ENCODE measurements at places on chromosomes 11 and 22. TPM values are rescaled to one million over a fixed set of nuclear protein-coding genes. Genes with fewer than 3 reads are reported as not detected.

- no peak for DNase-seq
- H3K36me3 ChIP-seq: peaks cover 8% of the 10 kb centered on the region
- peak overlapping the region; percentile 74 for H3K27ac ChIP-seq
Measured at GRCh38 chr22:31951194-31952093, 7.1 kb downstream of the YWHAH start.

DNA sequence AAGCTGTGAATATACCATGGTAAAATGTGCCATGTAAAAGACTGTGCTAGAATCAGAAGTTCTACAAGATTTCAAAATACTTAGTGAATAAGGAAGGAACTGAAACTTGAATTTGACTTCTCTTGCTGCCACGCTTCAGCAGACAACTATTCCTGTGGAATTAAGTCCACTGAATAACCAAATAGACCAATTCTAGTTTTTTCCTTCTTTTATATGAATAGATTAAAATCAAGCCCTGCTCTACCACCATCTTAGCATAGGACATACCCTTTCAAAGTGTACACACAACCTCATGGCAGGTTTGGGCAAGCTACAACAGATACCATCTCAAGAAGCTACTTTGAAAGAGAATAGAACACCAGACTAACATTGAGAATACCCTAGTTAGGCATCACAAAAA lies 23.4 kb upstream of the CLNS1A start:
- no peak overlapping the region for H3K27ac ChIP-seq
- H3K4me3 ChIP-seq: no peak overlapping the region
- H3K36me3 ChIP-seq: peaks cover 4% of the 10 kb centered on the region
- no peaks in the 10 kb centered on the region for H3K4me1 ChIP-seq

Gene TMEM151A
- 0.57 TPM for total RNA-seq

GRCh38 chr11:11020747-11021149 lies 162.9 kb upstream of the ZBED5 start:
- no peak overlapping the region for H3K4me3 ChIP-seq
- H3K4me1 ChIP-seq: no peaks in the 10 kb centered on the region
- no peak overlapping the region for H3K27ac ChIP-seq
- no peak for DNase-seq
- H3K27me3 ChIP-seq: no peaks in the 10 kb centered on the region

DNA sequence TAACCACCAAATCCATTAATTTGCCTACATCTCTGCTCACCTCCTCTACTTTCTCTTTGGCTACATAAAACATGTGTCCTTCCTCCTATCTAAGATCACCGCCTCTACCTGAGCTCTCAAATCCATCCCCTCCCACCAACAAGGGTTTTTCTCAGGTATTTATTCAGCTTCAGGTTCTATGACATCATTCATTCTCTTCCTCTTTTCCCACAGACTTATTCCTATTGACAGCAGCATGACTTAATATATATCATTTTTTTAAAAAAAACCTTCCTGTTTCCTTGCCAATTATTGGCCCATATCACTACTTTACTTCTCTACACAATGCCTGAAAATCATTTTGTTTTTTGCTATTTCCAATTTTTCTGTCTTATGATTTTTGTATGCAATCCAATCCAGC lies 4.4 kb downstream of the CASP12 start:
- no peak overlapping the region for H3K27ac ChIP-seq
- H3K4me3 ChIP-seq: no peak overlapping the region
- no peaks in the 10 kb centered on the region for H3K27me3 ChIP-seq
- H3K4me1 ChIP-seq: peaks cover 36% of the 10 kb centered on the region

Gene ABCC8
- 0.63 TPM for total RNA-seq

DNA sequence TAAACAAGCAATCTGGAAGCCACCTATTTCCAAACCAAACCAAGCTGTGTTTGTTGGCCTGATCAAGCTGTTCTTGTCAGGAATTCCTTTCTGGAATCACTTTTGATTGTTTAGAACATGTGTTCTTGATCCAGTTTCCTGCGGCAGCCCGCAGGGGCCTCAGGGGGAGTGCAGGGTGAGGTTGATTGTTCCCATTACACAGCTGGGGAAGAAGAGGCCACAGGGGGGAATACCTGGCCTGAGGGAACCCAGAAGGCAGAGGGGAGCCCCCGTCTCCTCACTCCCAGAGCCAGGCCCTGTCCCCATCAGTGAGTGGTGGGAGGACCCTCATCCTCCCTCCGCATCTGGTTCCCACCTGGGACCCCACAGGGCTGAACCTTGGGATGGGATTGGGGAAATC lies 4.2 kb downstream of the MRGPRD start:
- DNase-seq: no peak
- no peak overlapping the region for H3K4me3 ChIP-seq
- H3K27me3 ChIP-seq: no peaks in the 10 kb centered on the region
- H3K27ac ChIP-seq: no peak overlapping the region
- peaks cover 11% of the 10 kb centered on the region for H3K4me1 ChIP-seq

DNA sequence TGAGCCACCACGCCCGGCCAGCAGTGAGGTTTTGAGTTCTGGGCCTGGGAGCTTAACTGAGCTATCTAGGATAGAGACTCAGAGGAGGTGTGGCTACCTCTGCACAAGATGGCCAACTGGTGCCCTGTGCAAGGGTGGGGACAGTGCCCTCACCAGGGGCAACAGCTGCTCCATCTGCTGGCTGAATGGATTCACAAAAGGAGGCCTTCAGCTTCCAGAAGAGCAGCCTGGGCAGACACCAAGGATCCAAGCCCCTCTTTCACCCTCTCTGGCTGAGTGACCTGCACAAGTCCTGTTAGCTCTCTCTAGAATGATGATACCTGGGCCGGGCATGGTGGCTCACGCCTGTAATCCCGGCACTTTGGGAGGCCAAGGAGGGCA lies 33.5 kb upstream of the BAIAP2L2 start:
- no peak for DNase-seq
- H3K27ac ChIP-seq: no peak overlapping the region
- H3K4me1 ChIP-seq: no peaks in the 10 kb centered on the region
- H3K36me3 ChIP-seq: peaks cover 27% of the 10 kb centered on the region
- no peaks in the 10 kb centered on the region for H3K27me3 ChIP-seq

Gene KBTBD3
- total RNA-seq: 3.6 TPM

DNA sequence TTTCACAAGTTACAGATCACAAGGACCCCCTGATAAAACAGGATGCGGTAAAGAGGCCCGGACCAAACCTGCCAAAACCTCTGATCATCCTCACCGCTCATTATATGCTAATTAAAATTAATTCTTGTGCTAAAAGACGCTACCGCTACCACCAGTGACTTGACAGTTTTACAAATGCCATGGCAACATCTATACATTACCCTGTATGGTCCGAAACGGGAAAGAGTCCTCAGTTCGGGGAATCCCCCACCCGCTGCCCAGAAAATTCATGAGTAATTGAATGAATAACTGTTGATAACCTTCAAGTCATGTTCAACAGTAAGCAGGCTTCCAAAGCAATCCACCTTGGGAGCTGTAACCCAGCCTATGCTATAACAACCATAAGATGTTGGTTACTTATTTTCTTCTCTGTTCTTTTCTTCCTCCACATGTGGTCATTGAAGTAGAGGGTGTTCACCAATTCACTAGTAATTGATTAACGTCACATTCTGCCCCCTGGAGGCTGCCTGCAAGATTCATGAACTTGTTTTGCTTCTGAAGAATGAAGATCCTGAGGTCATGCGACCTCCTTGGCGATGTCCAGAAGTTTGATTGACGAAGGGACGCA lies 20.6 kb downstream of the APOBEC3H start:
- no peaks in the 10 kb centered on the region for H3K4me1 ChIP-seq
- no peaks in the 10 kb centered on the region for H3K27me3 ChIP-seq
- no peak for DNase-seq
- H3K36me3 ChIP-seq: no peaks in the 10 kb centered on the region
- no peak overlapping the region for H3K27ac ChIP-seq

Gene THRSP
- not detected for total RNA-seq

GRCh38 chr11:10504490-10504889 lies 36.5 kb downstream of the RNF141 start:
- no peak overlapping the region for H3K27ac ChIP-seq
- no peaks in the 10 kb centered on the region for H3K4me1 ChIP-seq
- H3K4me3 ChIP-seq: no peak overlapping the region

Gene KRTAP5-2
- total RNA-seq: not detected

DNA sequence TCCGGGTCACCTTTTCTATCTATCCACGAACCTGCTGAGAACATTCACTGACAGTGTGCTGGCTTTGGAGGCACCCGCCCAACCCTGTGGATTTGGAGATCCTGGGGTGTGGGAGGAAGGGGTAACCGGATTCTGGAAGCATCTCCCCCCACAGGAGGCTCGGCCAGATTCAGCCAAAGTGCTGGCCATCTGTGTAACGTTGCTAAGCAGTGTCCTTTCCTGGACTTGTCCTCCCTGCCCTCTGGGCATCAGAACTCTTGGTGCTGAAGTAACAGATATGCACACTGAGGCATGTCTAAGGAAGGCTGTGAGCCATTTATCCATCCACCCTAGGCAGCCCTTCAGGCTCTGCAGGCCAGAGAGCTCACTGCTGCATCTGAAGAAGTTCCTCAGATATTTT lies 85.7 kb downstream of the SNX19 start:
- H3K4me1 ChIP-seq: peaks cover 31% of the 10 kb centered on the region
- peak overlapping the region; percentile 62 for H3K27ac ChIP-seq
- H3K27me3 ChIP-seq: no peaks in the 10 kb centered on the region
- DNase-seq: no peak

Gene LDLRAD3
- 8.4 TPM for total RNA-seq

Gene IGHMBP2
- total RNA-seq: 30.8 TPM

DNA sequence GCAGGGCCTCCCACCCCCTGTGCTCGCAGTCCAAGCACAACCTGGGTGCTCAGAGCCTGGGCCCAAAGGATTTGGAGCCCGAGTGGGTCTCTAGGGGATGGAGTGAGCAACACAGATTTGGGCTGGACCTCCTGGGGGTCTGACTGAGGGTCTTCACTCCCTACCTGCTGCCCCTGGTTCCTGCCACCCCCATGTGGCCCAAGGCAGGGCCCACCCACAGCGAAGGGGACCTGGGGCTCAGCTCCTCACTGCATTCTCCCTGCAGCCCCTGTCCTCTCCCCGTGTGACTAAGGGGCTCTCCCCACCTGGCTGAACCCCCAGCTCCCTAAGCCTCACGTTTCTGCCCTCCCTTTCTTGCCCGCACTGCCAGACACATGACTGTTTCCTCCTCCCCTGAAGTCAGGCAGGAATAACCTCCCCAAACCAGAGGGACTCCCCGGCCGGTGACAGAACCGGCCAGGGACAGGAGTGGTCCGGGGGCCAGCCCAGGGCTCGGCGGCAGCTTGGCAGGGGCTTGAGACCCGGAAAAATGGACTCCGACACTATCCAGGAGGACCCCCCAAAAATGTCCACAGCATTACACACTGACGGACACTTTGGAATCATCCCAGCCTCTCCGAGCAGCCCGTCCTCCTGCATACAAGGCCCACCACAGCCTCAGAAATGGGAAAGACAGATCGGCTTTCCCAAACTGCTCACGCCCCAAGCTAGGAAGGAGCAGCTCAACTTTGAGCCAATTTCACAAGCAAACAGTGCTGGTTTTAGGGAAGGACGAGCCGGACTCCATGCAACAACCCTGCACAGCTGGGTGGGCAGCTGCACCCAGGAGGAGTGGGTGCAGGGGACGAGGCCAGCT lies 57.8 kb downstream of the BRD1 start:
- H3K4me1 ChIP-seq: peaks cover 17% of the 10 kb centered on the region
- H3K27me3 ChIP-seq: no peaks in the 10 kb centered on the region
- peaks cover 30% of the 10 kb centered on the region for H3K36me3 ChIP-seq
- no peak for DNase-seq
- H3K27ac ChIP-seq: no peak overlapping the region

Gene IGF2
- total RNA-seq: 29.5 TPM

Gene POU2AF3
- 2.9 TPM for total RNA-seq

DNA sequence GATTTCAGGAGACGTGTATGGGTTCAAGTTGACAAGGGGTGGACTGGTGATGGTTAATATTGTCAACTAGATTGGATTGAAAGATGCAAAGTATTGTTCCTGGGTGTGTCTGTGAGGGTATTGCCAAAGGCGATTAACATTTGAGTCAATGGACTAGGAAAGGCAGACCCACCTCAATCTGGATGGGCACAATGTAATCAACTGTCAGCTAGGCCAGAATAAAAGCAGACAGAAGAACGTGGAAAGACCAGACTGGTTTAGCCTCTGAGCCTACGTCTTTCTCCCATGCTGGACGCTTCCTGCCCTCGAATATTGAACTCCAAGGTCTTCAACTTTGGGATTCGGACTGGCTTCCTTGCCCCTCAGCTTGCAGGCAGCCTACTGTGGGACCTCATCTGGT lies 1.7 kb upstream of the YPEL4 start:
- H3K36me3 ChIP-seq: no peaks in the 10 kb centered on the region
- no peak for DNase-seq
- peaks cover 41% of the 10 kb centered on the region for H3K4me1 ChIP-seq
- H3K4me3 ChIP-seq: no peak overlapping the region

DNA sequence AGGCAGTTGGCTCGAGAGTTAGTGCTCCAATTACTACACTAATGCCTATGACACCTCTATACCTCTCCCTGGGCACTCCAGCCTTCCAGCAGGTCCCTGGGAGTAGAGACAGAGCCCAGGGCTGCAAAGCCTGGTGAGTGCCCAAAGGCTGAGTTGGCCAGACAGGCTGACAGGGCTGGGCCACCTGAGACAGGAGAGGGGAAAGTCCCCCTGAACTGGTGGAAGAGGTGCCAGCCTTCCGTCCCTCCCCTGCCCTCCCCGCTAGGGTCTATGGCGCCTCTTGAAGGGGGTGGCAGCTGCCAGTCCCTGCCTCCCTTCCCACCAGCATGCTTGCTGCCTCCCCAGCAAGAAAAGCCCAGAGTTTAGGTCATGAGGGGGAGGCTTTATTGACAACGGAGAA lies 3.0 kb downstream of the KCNJ11 start:
- H3K36me3 ChIP-seq: no peaks in the 10 kb centered on the region
- DNase-seq: no peak
- H3K4me1 ChIP-seq: peaks cover 30% of the 10 kb centered on the region
- no peak overlapping the region for H3K4me3 ChIP-seq
- no peak overlapping the region for H3K27ac ChIP-seq
- H3K27me3 ChIP-seq: no peaks in the 10 kb centered on the region

GRCh38 chr11:68302256-68302655 lies 10.1 kb upstream of the LRP5 start:
- DNase-seq: no peak
- H3K36me3 ChIP-seq: no peaks in the 10 kb centered on the region
- no peak overlapping the region for H3K27ac ChIP-seq
- no peak overlapping the region for H3K4me3 ChIP-seq
- H3K4me1 ChIP-seq: peaks cover 16% of the 10 kb centered on the region

DNA sequence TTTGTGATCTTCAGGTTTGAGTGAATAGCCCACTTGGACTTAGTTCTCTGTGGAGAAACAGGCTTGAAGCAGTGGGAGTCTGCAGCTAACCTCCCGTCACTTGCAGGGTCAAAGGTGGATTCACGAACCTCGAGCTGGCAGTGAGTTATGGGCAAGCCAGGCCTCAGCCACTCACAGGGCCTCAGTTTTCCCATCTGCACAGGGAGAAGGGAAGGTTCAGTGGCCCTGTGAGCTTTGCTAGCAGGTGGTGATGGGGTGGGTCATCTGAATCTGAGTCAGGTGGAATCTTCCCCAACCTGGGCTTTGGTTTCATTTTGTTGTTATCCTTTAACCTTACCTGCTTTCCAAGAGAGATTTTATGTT lies 86.6 kb upstream of the GRIK4 start:
- H3K4me1 ChIP-seq: no peaks in the 10 kb centered on the region
- H3K27ac ChIP-seq: no peak overlapping the region
- H3K27me3 ChIP-seq: no peaks in the 10 kb centered on the region
- no peak for DNase-seq

Gene GGTLC3
- not detected for total RNA-seq

Data from esophagus muscularis mucosa (tissue), 4 donors.